Brain pericyte (primary cell): ENCODE measurements at places on chromosomes 2 and 18.

GRCh38 chr2:44836174-44836573 lies 105.3 kb upstream of the SIX3 start:
- no peak for DNase-seq

DNA sequence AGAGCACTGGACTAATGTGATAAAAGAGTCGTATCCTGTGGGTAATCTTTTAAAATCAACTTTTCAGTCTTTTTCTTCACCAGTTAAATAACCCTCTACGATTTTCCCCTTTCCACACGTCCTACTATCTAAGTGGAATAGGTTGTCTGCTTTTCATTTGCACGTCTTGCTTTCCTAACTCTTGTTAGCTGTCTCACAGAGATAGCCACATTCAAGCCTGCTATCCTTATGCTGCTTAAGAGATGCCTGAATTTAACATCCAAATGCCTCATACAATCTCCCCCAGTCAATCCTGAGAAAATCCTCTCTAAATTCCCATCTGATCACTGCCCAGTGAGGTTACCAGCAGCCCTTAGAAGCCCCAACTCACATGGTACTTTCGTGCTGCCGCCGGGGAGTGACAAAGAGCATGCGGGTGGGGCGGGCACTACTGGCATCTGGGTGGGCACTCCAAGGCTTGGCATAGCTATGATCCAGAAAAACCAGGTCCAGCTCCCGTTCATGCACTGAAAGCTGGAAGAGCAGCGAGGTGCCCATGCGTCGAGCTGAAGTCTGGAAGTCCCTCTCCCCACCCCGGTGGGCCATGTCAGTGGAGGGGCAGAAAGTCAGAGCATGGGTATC lies 1.5 kb downstream of the KANSL3 start:
- no peak for DNase-seq

DNA sequence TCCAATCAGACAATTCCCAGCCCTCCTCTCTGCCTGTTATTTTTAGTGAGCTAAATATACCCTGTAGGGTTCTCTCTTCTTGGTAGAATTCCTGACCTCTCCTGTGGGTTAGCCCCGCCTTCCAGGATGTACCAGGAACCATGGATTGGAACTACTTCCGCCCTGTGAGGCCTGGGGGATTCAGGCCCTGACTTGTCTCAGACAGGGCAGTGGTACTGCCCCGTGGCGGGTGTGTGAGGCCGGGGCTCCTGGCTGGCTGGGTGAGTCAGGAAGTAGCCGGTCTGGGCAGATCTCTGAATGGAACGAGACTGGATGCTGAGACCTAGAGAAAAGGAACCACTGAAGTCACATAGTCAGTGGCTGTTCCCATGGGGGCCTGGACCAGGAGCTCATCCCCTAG lies 50.5 kb downstream of the DYSF start:
- no peak for DNase-seq

GRCh38 chr2:231348704-231349373 lies 46.7 kb upstream of the B3GNT7 start:
- no peak for DNase-seq

GRCh38 chr18:32049393-32050171 lies 31.0 kb downstream of the RNF125 start:
- no peak for DNase-seq

GRCh38 chr2:33384599-33384961 lies 91.9 kb upstream of the RASGRP3 start:
- no peak for DNase-seq

- no peak for DNase-seq
These were observed 103.1 kb downstream of the SNTG2 start for GRCh38 chr2:1053786-1054185.

- no peak for DNase-seq
These were observed 73.9 kb downstream of the SDC1 start for GRCh38 chr2:20150806-20151571.

- DNase-seq: no peak
These were observed 70.6 kb upstream of the ITGB6 start for GRCh38 chr2:160270571-160271113.

DNA sequence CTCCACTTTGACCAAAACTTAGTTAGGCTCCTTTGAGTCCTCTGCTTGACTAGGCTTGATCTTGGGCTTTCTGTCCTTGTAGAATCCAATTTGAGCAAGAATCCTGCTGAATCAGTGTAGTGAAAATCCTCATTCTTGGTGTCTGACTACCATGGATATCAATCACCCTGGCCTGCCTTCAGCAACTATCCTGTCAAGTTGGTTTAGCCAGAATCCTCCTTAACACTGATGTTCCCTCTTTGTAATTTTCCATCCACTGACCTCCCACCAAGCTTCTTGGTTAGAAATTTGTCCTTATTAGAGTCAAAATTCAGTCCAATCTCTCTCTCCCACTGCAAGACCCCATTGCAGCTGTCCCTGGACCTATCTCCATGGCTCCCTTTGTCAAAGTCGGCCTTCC lies 494 bp upstream of the RBM45 start:
- no peak for DNase-seq

DNA sequence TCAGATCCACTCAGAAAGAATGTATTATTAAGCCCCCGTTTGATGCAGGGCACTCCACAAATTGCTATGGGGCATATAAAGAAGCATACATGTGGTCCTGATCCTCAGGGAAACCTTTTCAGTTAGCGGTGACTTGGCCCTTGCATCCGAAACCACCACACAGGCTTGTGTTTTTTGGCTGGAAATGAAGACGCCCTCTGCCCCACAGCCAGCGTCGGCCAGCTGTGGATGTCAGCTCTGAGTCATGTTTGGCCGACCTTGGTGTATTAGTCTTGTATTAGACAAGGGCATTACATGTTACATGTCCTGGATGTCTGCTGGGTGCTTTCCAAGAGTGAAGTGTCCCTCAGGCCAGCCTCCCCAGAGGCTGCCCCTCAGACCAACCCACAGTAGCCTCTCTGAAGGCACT lies 107.6 kb upstream of the MAP3K20 start:
- peak; percentile 90 for DNase-seq

DNA sequence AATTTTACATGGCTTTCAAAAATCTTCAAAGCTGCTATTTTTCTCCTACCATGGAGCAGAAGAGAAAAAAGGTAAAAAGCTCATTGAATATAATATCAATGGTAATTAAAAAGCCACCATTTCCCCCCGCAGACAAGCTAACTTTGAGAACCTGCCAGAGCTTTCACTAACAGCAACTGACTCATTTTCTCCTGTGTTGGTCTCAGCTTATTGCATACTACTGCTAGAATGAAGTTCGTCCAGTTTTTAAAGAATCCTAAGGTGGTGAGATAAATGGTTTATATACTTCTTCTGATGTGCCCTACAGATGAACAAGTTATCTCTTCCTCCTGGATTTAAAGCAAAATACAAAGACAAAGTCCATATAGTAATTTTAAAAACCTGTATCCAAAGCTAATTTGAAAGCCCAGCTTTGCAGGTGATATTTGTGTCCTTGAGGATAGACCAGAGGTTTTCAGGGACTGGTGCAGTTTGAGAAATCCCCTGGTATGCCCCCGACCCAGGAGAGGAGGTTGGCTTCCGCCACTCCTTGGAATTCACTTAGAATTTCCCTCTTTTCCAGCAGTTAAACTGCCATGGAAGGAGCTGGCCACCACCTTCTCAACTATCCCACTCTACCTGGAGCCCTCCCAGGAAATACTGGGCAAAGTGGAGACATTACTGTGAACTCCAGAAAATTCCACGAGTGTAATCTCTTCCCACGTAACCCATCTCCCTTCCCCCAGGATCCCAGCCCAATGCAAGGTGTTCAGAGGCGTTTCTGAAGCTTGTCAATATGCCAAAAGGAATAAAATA lies 17.5 kb downstream of the YPEL5 start:
- DNase-seq: no peak

DNA sequence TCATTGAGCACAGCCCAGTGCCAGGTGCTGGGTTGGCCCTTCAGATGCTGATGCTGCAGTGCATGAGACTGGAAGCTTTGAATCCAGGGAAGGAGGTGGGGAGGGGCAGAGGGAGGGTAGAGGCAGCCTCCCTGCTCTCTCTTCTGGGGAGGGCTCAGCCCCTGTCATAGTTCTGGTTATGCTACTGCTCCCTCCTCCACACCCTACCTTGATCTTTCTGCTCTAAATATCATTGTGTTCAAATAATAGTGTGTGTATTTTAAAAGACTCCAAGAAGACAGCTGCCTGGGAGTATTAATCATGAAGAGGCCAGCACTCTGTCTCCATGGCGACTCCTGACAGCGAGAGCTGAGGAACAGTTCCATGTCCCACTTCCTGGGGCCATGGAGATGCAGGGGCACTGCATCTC lies 3.8 kb upstream of the EGR4 start:
- no peak for DNase-seq

DNA sequence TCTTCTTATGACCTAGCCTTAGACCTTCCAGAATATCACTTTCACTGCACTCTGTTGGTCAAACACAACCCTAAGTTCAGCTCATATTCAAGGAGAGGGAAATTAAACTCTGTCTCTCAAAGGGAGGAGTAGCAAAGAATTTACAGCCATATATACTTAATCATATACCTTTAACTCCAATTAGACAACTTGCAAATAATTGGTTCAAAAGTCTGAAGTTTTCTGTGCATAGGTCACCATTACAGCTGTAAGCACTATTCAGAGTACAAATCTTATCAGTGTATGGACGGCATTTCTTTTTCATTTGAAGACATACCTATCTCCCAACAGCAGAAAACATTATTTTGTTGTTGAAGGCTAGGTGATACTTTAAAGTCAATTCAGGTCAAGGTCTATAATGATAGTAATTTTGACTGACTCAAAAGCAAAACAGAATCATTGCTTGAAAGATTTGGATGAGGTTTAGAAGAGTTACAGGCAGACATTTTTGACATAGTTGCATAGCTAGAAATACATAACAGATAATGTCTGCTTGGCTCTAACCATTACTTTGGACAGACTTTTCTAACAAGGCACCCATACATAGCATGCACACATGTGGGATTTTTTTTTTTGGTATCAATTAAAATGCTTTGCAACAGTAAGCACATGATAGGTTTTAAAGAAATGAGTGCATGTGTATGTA lies 131.5 kb downstream of the CPS1 start:
- DNase-seq: no peak

DNA sequence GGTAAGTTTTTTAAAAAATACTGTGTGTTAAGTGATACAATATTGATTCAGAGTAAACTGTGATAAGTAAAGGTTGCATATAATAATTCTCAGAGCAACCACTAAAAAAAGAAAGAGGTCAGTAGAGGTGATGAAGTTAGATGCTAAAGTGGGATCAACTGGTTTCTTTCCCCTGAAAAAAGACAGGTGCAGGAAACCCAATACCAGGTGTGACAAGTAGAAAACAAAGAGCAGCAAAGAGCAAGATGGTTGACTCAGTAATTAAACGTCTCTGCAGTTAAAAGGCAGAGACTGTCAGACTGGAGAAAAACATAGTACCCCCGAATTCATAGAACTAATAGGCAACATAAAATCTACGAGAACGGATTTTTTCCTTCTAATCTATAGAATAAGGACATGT lies 128.3 kb downstream of the ATP9B start:
- no peak for DNase-seq

DNA sequence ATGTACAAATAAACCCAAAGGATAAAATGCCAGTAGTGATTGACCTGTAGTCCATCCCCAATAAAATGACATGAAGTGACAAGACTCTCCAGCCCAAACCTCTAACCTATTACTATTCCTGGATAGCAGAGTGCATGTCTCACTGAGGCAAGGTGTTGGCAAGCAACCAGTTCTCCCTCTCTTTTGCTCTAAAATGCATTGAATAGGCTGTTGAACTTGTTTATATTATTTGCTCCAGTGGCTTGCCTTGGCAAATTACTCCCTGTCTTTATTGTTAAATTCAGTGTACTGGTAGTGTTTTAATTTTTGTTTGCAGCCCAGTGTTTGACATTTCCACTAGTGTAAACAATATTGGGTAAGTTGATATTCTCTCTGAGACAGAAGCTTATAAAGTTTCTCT lies 70.5 kb downstream of the CSRNP3 start:
- no peak for DNase-seq

- peak; percentile 61 for DNase-seq
These were observed 166.7 kb downstream of the MCFD2 start for GRCh38 chr2:46748735-46749531.

DNA sequence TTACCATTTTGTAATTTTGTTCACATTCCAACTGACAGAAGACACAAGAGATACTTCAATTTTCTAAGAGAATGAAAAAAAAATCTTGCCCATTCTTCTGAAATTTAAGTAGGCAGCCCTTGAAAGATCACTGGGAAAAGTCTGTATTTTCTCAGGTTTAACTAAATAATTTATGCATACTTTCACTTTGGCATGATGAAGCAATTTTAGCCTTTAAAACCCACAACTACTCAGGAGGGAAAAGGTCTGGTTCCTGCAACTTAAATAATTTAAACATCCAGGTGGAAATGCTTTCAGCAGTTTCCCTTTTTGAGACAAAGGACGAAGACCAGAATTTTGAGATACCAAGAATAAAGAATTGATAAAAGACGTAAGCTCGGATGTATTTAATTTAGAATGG lies 61.4 kb downstream of the ZEB2 start:
- DNase-seq: no peak

- DNase-seq: no peak
These were observed 14.4 kb downstream of the OTOF start for GRCh38 chr2:26463244-26464192.

DNA sequence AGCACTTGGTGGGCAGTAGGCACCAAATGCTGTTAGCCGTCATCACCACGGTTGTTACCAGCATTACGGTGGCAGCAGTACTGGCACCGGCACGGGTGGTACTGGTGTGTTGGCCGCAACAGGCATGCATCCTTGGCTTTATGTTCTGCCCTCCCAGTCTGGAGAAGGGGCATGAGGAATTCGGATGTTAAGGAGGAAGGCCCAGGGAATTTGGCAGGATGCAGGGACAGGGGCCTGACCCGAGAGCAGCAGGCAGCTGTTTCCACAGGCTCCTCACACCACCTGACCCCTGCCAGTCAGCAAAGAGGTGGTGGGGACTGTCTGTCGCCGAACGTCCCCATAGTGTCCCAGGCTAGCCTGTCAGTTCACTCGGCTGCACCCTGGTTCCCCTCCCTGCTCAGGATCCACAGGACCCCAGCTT lies 79.0 kb downstream of the EDAR start:
- DNase-seq: no peak

DNA sequence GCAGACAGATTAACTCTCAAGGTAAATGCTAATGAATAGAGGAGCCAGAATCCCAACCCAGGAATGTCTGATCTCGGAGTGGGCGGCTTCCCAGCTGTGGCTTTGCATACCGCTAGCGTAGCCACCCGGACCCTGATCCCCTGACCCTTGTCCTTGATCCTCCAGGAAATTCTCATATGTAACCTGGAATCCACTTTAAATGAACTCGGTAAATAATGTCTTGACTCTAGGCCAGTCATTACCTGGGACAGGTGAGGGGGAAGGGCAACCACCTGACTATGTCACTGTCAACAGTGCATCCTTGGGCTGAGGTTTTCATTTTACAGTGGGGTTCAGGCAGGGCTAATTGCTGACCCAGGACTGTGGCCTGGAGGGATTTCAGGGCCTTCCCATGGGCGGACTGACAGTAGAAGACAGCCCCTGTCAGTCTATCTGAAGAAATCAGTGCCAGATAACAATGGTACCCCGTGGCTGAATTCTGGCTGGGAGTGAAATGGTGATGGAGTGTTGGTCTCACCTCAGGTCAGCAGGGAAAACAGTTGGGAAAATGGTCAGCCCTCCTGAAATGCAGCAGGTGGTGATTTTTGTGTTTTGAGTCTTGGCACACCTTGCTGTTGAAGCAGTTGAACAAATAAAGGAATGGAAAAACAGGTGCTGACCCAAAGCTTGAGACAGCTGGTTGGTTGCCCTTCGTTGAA lies 9.6 kb downstream of the ACKR3 start:
- DNase-seq: no peak
